ENCODE measurements at places on chromosomes 4 and X. TPM values are rescaled to one million over a fixed set of nuclear protein-coding genes. Genes with fewer than 3 reads are reported as not detected.

GPR119 gene
- not detected for total RNA-seq

HTN1 gene
- total RNA-seq = not detected

TRIM75 gene
- total RNA-seq = not detected

C1GALT1C1 gene
- total RNA-seq = 16.0 TPM

GAGE12H gene
- not detected for total RNA-seq

IBSP gene
- not detected for total RNA-seq

CDKL2 gene
- 0.64 TPM for total RNA-seq

RHOXF2 gene
- total RNA-seq = not detected

DCHS2 gene
- not detected for total RNA-seq

CDK16 gene
- total RNA-seq = 155 TPM

MAGEB1 gene
- total RNA-seq = not detected

GJB1 gene
- not detected for total RNA-seq

APELA gene
- total RNA-seq = not detected

CLIC2 gene
- total RNA-seq = 13.6 TPM

NXF2 gene
- not detected for total RNA-seq

PITX2 gene
- total RNA-seq = 0.50 TPM

HHIP gene
- not detected for total RNA-seq

F8A3 gene
- not detected for total RNA-seq

GC gene
- not detected for total RNA-seq

FGF13 gene
- total RNA-seq = 0.59 TPM

Data from left ventricle myocardium superior (tissue), 1 donor.